Lung (tissue), 17 donors: ENCODE measurements at places on chromosomes 2 and 18. TPM values are rescaled to one million over a fixed set of nuclear protein-coding genes. Genes with fewer than 3 reads are reported as not detected.

- H3K4me1 ChIP-seq: no peaks in the 10 kb centered on the region
- no peak for DNase-seq
- H3K27ac ChIP-seq: no peak overlapping the region
- no peak overlapping the region for H3K4me3 ChIP-seq
Measured at GRCh38 chr2:14756981-14757657, 124.6 kb downstream of the LRATD1 start.

DNA sequence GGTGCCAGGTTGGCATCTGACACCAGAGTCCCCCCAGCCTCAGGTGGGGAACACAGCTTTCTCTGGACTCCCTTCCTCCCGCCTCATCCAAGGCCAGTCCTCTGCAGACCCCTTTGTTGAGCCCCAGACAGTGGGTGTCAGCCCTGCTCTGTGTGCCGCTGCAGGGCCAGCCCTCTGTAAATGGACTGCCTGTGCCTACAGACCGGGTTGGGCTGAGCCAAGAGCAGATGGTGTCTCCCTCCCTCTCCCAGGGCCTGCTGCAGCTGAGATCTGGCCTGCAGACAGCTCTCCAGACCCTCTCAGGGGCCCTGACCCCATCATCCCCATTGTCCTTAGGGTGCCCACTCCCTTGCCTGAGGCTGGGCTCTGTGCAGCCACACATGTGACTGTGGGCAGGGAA, 160.8 kb downstream of the KLHL29 start:
- no peak overlapping the region for H3K27ac ChIP-seq
- H3K27me3 ChIP-seq: no peaks in the 10 kb centered on the region
- H3K4me1 ChIP-seq: no peaks in the 10 kb centered on the region
- DNase-seq: no peak
- H3K36me3 ChIP-seq: no peaks in the 10 kb centered on the region

Gene MC2R
- 0.06 TPM for total RNA-seq

DNA sequence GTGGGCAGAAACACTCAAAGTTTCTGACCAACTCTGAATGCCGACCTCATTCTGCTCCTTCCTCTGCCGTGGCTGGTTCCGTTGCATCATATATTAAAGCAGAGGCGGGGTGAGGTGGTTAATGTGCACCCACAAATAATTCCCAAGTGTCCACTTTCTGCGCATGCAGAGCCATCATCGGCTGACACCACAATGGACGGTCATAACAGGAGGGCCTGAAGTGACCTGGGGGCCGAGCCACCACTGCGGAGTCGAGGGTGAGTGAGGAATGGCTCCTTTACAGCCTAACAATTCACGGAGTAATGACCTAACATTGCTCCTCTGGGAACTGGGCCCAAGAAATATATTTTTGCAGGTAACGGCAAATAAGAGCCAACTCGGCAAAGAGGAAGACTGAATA, 32.9 kb upstream of the GLI2 start:
- no peaks in the 10 kb centered on the region for H3K36me3 ChIP-seq
- no peak for DNase-seq
- H3K4me1 ChIP-seq: no peaks in the 10 kb centered on the region
- no peak overlapping the region for H3K4me3 ChIP-seq

- no peak for DNase-seq
- H3K4me1 ChIP-seq: no peaks in the 10 kb centered on the region
- no peaks in the 10 kb centered on the region for H3K27me3 ChIP-seq
- H3K4me3 ChIP-seq: no peak overlapping the region
- H3K27ac ChIP-seq: no peak overlapping the region
Measured at GRCh38 chr2:168137510-168138180, 109.8 kb downstream of the STK39 start.

GRCh38 chr2:24919506-24920097, 435 bp downstream of the ADCY3 start:
- H3K27me3 ChIP-seq: no peaks in the 10 kb centered on the region
- DNase-seq: no peak
- peak overlapping the region; percentile 50 for H3K4me3 ChIP-seq
- peaks cover 4% of the 10 kb centered on the region for H3K36me3 ChIP-seq
- peak overlapping the region; percentile 49 for H3K27ac ChIP-seq
